ENCODE measurements at places on chromosomes 12 and 14. TPM values are rescaled to one million over a fixed set of nuclear protein-coding genes. Genes with fewer than 3 reads are reported as not detected.
A peak's percentile ranks its signal among the peaks of the same experiment; 100 is the strongest.

The LBHD2 gene
- total RNA-seq, result not detected

The RNASE3 gene
- not detected for total RNA-seq

- peak; percentile 76 for DNase-seq
- peak overlapping the region; percentile 91 for H3K27ac ChIP-seq
- H3K4me1 ChIP-seq, result peaks cover 48% of the 10 kb centered on the region
- H3K4me3 ChIP-seq, result peak overlapping the region; percentile 11
Observed at GRCh38 chr12:124388679-124389137, 93.8 kb downstream of the RFLNA start.

- peaks cover 74% of the 10 kb centered on the region for H3K36me3 ChIP-seq
- no peak for DNase-seq
- no peak overlapping the region for H3K4me3 ChIP-seq
- no peaks in the 10 kb centered on the region for H3K4me1 ChIP-seq
- no peak overlapping the region for H3K27ac ChIP-seq
Observed at GRCh38 chr12:120136093-120136770, 19.7 kb upstream of the RAB35 start.

- H3K4me3 ChIP-seq, result no peak overlapping the region
- H3K36me3 ChIP-seq, result peaks cover 39% of the 10 kb centered on the region
- DNase-seq, result no peak
- H3K4me1 ChIP-seq, result peaks cover 5% of the 10 kb centered on the region
Observed at GRCh38 chr12:106317406-106318082, 15.0 kb downstream of the TCP11L2 start.

DNA sequence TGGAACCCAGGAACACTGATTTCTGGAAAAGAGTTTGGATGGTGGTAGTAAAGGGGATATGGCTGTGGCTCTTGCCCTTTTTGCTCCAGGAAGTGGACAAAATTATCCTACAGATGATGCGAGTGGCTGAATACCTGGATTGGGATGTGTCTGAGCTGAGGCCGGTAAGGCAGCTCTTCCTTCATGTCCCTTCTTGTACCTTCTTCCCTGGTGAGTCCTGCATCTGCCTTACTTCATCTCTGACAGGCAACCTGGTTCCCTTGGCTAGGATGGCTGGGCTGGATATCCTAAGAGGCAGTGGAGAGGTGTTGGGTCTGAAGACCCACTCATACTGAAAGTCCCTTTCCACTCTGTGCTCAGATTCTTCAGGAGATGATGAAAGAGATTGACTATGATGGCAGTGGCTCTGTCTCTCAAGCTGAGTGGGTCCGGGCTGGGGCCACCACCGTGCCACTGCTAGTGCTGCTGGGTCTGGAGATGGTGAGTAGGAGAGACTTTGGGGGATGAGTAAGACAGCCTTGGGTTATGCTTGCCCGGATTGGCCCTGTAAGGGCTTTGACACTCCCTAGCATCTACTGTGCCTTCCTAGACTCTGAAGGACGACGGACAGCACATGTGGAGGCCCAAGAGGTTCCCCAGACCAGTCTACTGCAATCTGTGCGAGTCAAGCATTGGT lies 8.0 kb downstream of the DGKA start:
- no peak overlapping the region for H3K4me3 ChIP-seq
- H3K36me3 ChIP-seq, result peaks cover 8% of the 10 kb centered on the region
- peak overlapping the region; percentile 58 for H3K27ac ChIP-seq
- no peak for DNase-seq
- peaks cover 10% of the 10 kb centered on the region for H3K4me1 ChIP-seq

DNA sequence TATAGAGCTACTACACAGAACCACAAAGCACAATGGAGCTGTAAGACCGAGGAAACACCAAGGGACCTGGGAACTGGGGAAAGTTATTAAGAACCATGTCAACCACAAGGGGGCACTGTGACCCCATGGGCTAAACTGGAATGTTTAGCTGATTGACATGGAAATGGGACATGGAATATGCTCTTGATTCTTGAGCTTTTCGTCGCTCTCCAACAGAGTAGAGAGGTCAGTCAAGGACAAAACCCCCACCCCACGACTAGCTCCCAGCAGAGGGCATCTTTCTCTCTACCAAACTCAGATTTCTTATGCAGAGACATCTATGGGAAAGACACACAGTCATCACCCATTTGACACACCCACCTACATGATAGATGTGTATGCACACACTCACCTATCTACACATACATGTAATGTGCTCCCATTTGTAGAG lies 10.1 kb downstream of the NDRG2 start:
- no peak overlapping the region for H3K27ac ChIP-seq
- peaks cover 16% of the 10 kb centered on the region for H3K36me3 ChIP-seq
- H3K4me3 ChIP-seq, result no peak overlapping the region
- H3K27me3 ChIP-seq, result no peaks in the 10 kb centered on the region
- DNase-seq, result peak; percentile 92
